ENCODE measurements at places on chromosomes 7 and 10.
A peak's percentile ranks its signal among the peaks of the same experiment; 100 is the strongest.

- DNase-seq: no peak
Observed at GRCh38 chr7:34523226-34523918, 134.6 kb upstream of the NPSR1 start.

DNA sequence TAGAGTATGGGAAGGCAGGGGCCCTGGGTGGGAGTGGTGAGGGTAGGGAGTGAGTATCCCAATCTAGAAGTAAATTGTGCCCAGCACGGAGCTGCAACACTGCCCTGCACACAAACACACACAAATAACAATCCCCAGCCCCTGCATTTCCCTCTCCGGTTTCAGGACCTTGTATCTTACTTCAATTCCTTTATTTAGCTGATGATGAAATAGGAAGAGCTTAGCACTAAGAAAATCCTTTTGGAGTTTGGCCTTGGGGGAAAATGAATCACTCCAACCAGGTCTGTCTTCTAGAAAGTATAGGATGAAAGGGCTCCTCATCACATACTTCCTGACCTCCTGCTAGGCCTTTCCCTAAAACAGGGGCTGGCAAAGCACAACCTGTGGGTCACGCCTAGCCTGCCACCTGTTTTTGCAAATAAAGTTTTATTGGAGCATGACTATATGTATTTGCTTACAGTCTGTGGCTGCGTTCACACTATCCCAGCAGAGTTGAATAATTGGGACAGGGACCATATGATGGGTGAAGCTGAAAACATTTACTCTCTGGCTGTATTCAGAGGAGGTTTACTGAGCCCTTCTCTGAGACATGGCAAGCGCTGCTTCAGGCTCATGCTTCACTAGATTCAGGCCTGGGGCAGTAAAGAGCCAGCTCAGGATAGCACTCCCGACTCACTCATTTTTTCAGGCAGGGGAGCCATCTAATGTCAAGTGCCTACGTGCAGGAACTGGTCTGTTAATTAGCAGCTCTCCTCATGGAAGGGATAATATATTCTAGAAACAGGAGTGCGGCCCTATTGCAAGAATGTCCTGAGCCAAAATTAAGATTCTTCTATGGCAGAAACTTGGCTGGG, 111.0 kb downstream of the EGFR start:
- no peak for DNase-seq

DNA sequence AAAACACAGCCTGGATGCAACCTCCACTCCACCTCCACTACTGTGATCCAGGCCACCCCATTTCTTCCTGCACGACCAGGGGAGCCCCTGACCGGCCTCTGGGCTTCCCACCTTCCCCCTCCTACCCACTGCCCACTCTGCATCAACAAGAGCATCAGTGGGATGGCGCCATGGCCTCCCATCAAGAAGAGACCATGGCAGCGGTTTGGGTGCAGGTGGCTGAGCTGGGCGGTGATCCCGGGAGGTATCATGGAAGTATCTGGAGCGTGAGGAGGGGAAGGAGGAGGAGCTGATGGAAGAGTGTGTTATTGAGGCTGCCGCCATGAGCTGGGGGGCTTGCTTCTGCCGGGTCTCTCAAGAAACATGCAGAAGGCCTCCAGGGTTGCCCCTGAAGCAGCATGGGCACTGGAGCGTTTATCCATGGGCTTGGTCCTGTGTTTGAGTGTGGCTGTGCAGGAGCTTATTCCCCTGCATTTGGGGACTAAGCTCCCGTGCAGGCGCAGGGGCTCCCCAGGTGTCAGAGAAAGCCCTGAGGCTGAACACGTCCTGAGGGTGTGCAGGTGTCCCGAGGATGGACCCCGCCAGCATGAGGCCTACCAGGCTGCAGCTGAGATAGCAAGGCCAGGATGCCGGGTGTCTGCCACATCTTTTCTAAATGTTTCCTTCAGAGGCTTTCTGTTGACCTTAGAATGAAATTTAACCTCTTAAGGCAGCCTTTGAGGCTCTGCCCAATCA, 99.2 kb upstream of the PCBD1 start:
- DNase-seq: no peak

DNA sequence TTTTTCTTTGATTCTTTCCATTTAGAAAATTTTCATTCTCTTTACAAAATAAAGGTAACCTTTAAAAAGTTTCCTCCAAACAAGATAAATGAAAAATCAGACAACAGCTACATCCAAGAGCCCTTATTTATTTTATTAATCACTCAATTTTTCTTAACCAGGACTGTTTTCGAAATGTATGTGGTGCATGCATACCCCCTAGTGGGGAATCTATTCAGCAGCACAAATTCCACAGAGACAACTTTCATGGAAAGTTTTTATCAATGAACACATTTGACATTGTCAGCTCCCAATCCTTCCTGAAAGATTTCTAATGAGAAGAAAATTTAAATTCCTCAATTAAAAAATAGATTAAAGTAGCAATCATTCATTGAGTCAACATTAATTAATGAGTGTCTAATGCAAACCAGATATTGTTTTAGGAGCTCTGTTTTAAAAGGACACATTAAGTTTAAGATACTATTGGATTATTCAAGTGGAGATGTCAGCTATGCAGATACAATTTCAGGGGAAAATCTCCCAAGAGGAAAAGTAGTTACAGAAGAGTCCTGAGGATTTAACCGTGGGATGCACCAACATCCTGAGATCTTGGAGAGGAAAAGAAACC, 5.2 kb upstream of the HTR7 start:
- no peak for DNase-seq

- no peak for DNase-seq
Observed at GRCh38 chr10:86857128-86857721, 100.2 kb downstream of the MMRN2 start.

DNA sequence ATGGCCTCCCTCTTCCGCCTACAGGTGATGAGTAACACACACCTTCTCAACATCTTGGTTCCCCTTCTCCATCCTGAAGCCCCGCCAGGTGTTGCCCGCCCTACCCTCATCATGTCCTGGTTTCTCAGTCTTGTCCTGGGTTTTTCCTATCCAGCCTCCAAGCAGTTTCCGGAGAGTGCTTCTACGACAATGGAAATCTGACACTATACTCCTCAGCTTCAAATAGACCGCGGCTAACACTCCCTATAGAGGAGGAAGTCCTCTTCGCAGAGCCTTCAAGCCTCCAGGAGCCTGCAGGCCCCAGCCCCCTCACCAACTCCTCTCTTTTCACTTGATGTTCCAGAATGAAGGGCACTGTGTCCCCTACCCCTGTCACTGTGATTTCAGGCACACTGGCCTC, 147.4 kb downstream of the PRPF18 start:
- no peak for DNase-seq

- DNase-seq: no peak
Observed at GRCh38 chr7:51101111-51101757, 215.4 kb downstream of the COBL start.

- no peak for DNase-seq
Observed at GRCh38 chr10:24722131-24722675, 1.5 kb downstream of the ARHGAP21 start.

DNA sequence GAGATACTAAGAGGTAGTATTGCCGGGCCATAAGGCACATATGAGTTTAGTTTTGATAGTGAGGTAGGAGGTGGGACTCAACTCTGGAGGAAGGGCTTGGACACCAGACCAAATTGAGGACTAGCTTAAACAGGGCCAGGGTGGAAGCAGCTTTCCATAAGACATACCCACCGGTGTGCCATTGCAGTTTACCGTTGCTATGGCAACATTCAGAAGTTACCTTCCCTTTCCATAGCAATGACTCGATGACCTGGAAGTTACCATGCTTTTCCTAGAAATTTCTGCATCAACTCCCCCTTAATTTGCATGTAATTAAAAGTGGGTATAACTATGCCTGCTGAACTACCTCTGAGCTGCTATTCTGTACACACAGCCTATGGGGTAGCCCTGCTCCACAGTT, 10.9 kb upstream of the SNX10 start:
- DNase-seq: no peak

DNA sequence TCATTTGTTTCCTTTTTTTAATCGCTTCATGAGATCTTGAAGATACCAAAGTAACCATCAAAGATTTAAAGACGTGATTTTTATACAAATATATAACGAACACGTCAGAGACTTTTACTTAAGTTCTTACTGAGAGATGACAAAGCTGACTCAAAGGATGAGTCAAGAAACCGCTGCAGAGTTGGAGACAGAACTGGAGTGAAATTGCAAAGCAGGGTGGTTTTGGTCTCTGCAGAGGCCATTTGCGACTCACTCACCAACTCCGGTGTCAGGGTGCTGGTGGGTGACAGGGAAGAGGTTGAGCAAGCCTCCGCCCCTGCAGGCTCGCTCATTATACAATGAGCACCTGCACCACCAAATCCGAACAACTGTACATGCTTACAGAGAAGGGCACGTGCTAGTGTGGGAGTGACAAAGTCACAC, 75.2 kb downstream of the DNAJB6 start:
- peak; percentile 38 for DNase-seq

DNA sequence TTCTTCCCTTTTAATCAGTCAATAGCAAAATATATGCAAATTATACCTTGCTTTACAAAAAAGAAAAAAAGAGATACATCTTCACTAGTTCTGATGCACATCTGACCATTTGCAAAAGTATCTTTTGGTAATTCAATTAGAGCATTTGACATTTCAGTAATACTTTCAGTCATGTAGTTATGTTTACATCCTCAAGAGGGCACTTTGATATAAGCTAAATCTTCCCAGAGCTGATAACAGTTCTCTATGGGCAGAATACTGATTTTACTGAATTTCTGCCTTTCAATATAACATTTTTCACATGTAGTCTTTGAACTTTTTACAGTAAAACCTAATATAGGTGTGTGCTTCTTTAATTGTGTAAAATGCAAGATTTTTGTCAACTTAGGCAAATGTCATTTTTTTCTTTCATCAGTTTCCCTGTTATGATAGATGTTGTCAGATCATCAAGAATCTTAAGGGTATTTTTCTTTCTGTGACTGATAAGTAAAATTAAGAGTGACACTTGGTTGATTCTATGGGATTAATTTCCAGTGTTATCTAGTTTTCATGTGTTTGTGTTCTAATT, 703.5 kb upstream of the SEMA3D start:
- no peak for DNase-seq

DNA sequence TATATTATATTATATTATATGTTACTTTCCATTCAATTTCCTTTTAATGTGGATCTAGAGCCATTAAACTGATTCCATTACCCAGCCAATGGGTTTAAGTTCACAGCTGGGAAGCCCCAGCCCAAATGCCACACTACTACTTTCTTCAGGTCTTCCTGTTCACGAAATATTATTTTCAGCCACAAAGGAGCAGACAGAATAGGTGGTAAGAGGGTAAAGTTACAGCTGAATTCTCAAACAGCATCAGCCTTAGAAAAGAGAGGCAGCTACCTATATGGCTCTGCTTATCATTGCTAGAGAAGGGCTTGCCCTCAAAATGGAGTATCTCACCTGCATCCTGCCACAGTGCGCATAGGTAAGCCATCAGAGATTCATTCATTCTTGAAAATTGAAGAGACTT, 128.3 kb downstream of the ITGA8 start:
- DNase-seq: no peak

GRCh38 chr7:30468041-30468440, 10.5 kb downstream of the NOD1 start:
- DNase-seq: no peak

DNA sequence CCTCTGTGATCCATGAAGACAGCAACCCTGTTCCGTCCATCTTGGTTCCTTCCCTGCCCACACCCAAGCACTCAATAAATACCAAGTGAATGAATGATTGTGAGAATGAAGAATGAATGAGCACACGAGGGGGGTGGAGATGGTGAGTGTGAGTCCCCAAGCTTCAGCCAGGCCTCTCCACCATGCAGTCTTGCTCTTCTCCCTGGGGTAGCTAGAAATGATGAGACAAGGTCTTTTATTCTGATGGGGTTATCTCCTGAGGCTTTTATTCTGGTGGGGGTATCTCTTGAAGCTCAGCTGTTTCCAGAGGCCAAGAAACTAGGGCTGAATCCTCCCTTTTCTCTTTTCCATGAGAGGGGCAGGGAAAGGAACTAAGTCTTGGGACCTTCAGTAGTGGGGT, 57.0 kb downstream of the ELFN1 start:
- no peak for DNase-seq

GRCh38 chr10:60798031-60798430, 19.8 kb downstream of the CDK1 start:
- DNase-seq: no peak

All from activated effector memory CD4-positive, alpha-beta T cell treated with Interleukin-2 at 50 U/mL for 16 hours (primary cell).